ENCODE measurements at places on chromosomes 13 and 19.

DNA sequence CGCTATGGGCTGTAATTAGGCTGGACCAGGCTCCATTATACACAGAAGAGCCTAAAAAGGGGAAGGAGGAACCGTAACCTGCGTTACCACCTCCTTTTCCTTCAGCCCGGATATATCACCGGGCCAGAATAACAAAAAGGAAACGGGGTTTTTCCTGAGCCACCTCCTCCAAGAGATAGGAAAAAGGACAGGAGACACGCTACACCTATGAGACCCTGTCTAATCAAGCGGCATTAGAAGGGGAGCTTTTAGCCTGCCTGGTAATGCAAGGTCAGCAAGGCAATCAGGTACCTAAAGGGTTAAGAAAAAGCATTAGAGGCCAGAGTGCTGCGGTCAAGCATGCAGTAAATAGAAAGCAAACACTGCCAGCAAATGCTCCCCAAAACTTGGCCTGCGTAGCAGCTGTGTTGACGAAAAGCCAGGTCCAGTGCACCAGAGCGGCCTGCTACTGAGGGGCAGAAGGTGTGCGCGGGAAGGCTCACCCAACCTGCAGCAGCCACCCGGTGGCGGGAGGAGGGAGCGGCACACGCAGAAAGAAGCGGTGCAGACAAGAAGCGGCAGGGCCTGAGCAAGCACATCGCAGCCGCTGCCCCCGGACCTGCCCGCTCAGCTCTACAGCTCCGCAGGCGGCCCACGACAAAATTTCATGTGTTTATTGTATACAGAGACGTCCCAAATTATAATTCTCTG lies 1466.1 kb downstream of the UQCRFS1 start:
- no peak for DNase-seq

- DNase-seq, result no peak
These were observed 2.8 kb upstream of the POP4 start for GRCh38 chr19:29603308-29603707.

GRCh38 chr13:98397221-98397620 lies 179.7 kb downstream of the STK24 start:
- DNase-seq, result no peak

GRCh38 chr19:2815191-2815614 lies 4.5 kb upstream of the ZNF554 start:
- no peak for DNase-seq

DNA sequence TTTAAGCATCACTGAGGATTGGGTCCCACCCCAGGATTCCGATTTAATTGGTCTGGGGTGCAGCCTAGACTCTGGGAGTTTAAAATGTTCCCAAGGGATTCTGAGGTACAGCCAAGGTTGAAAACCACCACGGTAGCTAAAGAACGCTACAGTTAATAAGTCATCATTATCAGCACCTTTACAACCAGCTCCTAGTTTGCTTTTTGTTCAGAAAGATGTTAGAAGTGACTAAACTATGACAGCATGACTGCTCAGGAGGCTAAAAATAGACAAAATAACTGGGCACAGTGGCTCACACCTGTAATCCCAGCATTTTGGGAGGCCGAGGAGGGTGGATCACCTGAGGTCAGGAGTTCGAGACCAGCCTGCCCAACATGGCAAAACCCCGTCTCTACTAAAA lies 11.7 kb upstream of the EPSTI1 start:
- DNase-seq, result no peak

DNA sequence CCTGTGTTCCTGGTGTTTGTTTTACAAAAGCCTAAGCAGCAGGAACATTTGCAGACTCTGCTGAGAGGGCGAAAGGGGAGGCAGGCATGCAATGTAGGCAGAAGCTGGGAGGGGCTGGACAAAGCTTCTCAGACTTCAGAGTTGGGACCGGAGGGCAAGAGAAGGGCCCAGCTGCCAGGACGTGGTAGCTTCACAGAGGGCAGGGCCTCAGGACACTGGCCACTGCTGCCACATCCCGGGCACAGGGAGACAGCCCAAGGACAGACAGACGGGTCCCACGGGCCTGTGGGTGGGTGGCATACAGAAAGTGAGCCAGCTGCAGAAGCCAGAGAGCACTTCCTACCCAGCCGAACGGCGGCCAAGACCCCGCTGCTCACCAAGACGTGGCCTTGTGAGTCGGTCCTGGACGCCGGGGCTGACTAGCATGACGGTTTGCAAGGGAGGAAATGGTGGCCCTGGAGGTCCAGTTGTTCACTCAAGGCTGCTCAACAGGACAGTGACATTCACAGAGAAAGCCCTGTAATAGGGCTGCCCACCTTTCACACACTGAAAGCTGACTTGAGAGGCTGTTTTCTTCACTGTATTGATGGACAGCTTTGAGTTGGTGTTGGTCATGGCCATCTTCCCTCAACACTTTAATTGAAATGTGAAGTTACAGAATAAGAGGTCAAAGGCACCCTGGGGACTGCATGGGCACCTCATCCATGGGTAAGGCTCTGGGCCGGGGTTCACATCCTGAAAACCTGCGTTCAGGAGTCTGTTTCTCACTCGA lies 23.7 kb upstream of the TFDP1 start:
- no peak for DNase-seq

GRCh38 chr19:17061691-17062090 lies 13.6 kb downstream of the HAUS8 start:
- no peak for DNase-seq

DNA sequence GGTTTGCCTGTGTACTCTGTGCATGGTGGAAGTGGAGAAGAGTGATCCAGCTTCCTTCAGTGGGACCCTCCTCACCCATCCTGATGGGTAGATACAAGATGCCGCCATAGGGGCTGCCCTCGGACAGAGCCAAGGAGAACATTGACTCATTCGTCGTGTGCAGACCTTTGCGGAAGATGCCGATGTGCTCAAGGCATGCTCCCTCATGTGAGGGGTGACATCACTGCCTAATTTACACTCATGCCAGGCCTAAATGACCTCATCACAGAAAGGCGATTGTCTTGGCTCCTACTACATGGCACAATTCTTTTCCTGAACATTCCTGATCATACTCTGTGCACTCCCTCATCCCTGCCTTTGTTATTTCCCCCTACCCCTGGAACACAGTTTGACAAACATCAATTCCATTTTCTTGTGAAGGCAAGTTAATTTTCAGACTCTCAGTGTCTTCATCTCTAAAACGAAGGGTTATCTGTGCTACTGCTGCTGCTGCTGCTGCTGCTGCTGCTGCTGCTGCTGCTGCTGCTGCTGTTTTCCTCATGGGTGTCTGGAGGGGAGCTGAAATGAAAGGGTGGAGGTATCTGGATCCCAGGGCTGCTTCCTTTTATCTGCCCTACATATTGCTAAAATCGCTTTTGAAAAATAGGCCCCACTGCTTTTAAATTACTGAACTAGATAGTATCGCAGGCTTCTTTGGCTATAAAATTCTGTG lies 146.5 kb upstream of the ARGLU1 start:
- DNase-seq, result no peak

DNA sequence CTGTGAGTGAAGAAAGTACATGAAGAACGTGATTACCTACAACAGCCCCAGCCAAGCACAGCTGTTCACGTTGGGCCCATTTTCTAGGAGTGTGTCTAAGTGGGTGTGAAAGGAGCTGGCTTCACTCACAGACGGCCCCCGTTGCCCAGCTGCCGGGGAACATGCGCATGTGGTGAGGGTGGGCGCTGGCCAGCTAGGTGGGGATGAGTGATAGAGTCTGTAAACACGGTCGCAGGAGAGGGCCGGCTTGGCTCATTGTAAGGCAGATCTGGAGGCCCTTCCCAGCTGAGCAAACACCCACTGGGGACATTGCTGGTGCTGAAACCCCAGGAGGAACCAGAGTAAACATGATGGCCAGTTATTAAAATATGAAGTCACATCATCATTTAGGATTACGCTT lies 160.5 kb downstream of the TEX29 start:
- no peak for DNase-seq

DNA sequence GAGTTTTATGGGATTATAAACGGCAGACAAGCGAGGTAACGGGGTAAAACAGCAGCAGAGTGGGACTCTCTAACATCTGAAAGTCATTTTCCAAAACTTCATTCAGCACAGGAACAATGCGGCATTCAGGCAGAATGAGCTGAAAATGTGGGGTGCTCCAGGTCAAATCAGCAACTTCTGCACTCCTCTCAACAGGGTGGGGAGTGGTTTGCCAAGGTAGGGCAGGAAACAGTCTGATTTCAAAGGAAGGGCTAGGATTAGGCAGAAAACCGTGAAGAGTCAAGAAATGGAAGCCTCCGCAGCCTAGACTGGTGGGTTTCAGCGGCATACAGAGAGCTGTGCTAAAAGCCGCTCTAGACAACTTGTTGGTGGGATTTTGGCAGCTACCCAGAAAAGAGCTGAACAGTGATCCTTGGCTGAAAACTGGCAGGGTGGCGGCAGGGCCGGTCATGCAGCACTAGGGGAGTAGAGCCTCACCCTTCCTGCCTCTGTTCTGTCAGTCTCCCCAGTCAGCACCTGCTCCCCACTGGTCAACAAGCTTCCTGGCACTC lies 154.2 kb upstream of the KLF12 start:
- no peak for DNase-seq

- DNase-seq, result no peak
These were observed 16.8 kb downstream of the FLT1 start for GRCh38 chr13:28478127-28478526.

GRCh38 chr19:8209462-8210378 lies 550 bp downstream of the CERS4 start:
- DNase-seq, result peak; percentile 56

DNA sequence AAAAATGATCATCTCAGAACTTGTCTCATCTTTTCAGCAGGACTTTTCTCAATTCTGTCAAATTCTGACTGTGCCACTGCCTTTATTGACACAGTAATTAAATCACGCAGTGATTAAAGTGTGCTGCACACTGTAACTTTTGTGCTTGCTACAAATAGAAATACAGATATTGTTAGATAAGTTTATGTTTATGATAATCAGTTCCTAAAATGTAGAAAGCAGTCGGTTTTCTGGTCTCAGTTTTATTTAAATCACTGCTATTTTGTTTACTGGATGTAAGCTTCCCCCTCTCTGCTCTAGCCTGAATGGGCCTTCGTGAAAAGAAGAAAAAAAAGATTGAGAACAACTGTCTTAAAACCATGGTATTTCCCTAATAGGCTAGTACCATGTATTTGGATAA lies 258.8 kb upstream of the STARD13 start:
- no peak for DNase-seq

GRCh38 chr13:91891141-91891540 lies 492.7 kb downstream of the GPC5 start:
- no peak for DNase-seq

GRCh38 chr19:11130824-11131455 lies 24.6 kb downstream of the SPC24 start:
- peak; percentile 46 for DNase-seq

DNA sequence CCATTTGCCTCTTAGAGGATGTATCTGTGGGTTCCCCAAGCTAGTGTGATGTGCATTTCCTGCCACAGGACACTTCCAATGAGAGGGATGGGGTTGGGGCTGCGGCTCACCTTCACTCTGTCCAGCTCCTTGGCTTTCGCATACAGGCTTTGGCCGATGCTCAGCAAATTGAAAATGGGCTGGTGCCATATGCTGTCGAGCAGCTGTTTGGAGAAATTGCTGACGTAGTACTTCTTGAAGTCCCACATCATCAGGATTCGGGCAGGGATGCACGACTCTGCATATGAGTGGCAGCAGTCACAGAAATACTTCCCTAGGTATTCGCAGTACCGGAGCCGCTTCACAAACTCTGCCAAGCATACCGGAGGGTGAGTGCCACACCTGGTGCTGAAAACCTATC lies 37.0 kb downstream of the RUBCNL start:
- DNase-seq, result no peak

DNA sequence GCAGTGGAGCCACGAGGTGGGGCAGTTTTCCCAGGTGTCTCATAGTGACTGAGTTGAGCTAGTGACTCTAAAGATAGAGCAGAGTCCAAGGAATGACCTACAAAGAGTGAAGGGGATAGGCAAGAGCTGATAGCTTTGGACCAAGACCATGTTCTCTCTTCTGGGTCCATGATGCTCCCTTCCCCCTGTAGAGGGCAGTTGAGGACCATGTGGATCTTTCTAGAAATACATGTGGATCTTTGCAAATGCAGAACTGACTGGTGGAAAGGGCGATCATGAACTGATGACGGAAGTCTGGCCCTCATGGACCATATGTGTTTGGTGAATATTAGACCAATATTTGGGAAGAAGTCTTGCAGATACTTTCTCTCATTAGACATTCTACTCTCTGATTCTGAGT lies 6.9 kb downstream of the PSG1 start:
- no peak for DNase-seq

DNA sequence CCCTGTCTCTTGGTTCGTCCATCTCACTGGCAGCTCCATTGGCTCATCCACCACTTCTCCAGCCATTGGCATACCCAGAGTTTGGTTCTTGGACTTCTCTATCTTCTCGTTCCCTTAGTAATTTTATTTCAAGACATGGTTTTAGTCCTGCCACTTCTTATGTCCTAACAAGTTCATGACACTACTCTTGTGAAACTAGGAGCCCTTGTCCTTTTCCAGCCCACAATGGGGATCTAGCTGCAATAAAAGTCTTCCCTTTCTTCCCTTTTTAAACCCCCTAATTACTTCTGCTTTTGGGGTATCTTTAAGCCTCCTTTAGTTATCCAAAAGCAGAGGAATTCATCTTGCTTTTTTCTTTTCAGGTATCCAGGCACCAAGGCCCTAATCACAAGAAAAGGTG lies 2.9 kb upstream of the RCBTB2 start:
- no peak for DNase-seq

Measured in stimulated activated CD4-positive, alpha-beta T cell treated with anti-CD3 and anti-CD28 coated beads, Interleukin-1b, Interleukin-23, amount 100 ng/mL, for 1 hour (primary cell).